ENCODE measurements at places on chromosomes 2 and 18.

DNA sequence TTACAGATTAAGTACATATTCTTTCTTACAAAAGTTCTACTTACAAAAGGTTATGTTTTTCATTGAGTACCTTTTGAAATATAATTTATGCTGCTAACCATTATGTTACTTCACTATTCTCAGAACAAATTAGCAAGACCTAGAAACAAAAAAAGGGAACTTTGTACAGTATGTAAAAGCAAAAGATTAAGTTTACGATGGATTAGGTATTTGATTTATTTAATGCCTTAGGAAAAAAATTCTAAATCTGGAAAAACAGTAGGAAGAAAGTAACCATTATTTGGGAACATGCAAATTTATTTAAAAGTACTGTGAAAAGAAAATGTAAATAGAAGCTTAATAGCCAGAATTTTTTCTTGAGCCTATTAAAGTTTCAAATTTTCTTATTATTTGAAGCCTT is 144.6 kb downstream of the AGPS start:
- no peak for DNase-seq

- DNase-seq = no peak
Measured at GRCh38 chr2:6290217-6291015, 575.3 kb downstream of the CMPK2 start.

DNA sequence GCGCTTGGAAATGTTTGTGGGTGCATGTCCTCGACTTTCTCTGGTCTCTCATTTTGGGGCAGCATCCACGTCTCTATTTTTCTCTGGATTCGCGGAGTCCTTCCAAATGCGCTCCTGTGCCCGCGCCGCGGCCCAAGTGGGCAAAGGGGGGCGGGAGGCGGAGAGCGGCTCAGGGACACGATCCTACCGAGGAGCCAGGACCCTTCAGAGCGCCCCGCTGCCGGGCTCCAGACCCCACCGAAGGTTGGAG is 990 bp downstream of the EPAS1 start:
- no peak for DNase-seq

DNA sequence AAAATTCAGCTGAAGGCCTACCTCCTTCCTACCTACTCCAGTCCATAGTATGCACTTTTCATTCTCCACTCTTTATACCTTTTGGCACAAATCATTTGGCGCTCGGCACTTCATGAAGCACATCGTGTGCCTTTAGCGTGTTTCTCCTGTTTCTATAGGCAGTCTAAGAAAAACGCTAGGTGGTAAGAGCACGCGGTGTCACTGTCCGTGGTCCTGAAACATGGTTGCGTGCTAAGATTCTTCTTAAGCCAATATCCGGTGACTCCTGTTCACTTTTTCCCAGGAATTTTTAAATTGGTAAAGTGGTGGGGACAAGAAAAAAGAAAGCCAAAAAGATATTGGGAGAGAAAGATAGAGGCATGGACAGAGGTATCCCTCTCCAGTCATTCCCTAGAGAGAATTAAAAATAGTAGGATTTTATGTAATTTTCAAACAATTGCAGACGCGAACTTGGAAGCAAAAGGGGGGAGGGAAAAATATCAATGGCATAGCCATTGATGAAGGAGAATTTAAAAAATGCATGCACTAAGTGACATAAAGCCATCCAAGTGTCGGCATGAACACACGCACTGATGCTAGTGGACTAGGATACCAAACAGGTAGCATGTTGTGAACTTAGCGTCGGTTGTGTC is 1.4 kb upstream of the CTNNA2 start:
- DNase-seq = no peak

- DNase-seq = no peak
Measured at GRCh38 chr18:47899107-47899840, 31.2 kb downstream of the SMAD2 start.

GRCh38 chr2:119731983-119732382 is 27.7 kb upstream of the PTPN4 start:
- no peak for DNase-seq

- DNase-seq = no peak
Measured at GRCh38 chr18:8549254-8549757, 59.9 kb upstream of the RAB12 start.

GRCh38 chr2:160091381-160091780 is 29.0 kb upstream of the PLA2R1 start:
- DNase-seq = no peak

DNA sequence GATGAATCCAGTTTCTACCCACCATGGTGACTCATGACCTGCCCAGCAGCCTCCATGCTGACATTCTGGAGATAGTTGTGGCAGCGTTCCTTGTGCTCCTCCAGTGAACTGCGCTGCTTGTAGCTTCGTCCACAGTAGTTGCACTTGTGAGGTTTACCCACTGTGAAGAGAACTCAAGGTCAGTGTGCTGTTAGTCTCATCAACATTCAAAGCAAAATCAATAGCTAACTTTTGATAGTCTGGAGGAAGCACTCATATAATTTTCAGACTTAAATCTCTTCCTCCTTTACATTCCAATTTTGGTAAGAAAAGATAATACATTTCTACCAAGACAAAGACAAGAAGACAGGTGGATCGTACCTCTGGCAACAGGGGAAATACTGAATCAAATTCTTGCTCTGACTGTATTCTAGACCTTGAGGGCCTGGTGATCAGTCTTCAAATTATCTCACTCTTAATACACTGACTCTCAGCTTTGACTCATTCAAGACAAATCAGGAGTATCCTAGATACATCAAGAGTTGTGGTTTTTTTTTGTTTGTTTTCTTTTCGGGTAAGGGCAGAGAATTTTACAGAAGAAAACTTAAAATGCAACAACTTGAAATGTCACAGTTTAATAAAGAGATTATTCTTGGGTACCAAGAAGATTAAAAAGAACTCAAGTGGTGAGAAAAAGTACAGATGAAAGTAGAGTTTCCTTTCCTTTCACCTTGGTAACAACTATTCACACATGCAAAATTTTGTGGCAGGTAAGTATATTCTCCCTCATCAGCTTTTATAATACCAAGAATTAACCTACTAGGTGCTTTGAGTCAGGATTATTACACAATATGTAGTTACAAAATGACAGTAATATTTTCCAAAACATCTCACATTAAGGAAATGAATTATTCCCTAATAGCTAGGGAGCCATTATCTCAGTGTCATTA is 129.2 kb downstream of the IKZF2 start:
- DNase-seq = no peak

GRCh38 chr18:10379522-10379921 is 74.9 kb upstream of the APCDD1 start:
- no peak for DNase-seq

- DNase-seq = no peak
Measured at GRCh38 chr2:17599617-17600016, 59.1 kb downstream of the VSNL1 start.

- no peak for DNase-seq
Measured at GRCh38 chr2:28979041-28979440, 2.1 kb upstream of the TOGARAM2 start.

GRCh38 chr2:648476-649424 is 28.5 kb downstream of the TMEM18 start:
- DNase-seq = no peak

GRCh38 chr2:3034856-3035255 is 342.8 kb downstream of the EIPR1 start:
- no peak for DNase-seq

- no peak for DNase-seq
Measured at GRCh38 chr2:179595284-179595683, 266.1 kb downstream of the ZNF385B start.

DNA sequence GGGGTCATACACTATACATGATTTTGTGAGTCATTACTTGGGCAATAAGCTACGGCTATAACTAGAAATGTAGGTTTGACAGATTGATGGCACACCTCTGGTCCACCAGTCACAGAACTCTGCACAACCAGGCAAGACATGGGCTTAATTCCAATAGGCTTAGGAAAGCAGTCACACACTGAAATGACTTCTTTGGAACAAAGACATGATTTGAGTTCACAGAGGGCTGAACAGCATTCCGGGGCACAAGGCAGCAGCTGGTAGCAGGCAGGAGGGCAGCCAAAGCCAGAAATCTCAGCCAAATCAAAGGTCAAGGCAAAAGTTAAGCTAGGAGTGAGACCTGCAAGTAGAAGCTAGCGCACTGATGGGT is 27.4 kb downstream of the FABP1 start:
- no peak for DNase-seq

DNA sequence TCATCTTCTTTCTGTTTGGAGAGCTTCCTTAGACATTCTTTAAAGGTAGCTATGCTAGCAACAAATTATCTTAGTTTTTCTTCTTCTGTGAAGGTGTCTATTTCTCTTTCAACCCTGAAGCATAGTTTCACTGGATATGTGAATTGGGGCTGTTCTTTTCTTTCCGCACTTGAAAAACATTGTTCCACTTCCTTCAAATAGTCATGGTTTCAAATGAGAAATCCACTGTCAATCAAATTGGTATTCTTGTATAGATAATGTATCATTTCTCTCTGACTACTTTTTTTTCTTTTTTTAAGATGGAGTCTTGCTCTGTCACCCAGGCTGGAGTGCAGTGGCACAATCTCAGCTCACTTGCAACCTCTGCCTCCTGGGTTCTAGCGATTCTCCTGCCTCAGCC is 254.0 kb downstream of the ANAPC1 start:
- no peak for DNase-seq

DNA sequence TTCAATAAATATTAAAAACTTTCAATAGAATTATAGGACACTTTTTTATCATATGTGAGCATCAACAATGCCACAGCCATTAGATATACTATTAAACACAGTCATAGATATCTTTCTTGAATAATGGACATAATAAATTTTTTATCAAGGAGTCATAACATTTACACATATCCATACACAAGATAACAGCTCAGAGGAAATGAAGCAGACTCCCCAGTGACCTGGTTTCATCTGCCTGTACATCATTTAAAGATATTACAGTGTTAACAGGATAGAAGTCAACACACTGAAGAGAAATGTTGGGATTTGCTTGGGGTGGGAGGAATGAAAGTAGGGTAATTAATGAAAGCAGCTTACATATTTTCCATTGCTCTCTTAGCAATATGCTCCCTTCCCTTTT is 5.1 kb downstream of the SCG2 start:
- no peak for DNase-seq

DNA sequence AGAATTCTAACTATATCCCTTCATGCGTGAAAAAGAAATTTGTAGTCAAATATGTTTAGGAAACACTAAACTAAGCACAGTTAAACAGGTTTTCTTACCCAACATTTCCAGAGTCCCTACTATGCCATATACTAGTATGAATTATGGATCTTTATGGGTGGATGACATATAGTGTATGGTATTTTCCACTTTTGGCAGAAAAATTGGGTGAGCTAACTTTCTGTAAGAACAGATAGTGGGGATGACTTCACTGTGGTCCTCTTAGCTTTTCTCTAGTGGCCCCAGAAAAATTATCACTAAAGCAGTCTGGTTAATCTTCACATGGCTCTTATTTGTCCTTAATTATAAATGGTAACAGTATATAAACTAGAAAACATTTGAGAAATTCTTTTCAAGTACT is 240.0 kb upstream of the GULP1 start:
- no peak for DNase-seq

GRCh38 chr18:48687346-48688042 is 148.7 kb downstream of the CTIF start:
- no peak for DNase-seq

GRCh38 chr2:2880938-2881337 is 496.7 kb downstream of the EIPR1 start:
- DNase-seq = no peak

DNA sequence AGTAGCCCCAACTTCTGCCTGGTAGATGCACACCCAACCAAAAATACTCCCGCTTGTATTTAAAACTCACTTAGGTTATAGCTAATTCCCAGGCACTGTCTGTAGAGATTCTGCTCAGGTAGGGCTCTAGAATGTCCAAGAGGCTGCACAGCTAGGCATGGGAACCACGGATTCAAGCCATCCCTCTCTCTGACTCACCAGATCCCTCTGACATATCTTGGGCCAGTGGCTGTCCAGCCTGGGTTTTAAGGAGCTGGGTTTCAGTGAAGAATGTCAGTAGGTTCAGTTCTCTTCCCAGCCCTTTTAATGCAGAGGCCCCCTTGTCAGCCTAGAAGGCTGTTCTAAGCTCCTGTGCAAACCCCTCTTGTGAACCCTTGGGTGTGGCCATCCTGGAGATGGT is 15.9 kb upstream of the IL1R1 start:
- no peak for DNase-seq

DNA sequence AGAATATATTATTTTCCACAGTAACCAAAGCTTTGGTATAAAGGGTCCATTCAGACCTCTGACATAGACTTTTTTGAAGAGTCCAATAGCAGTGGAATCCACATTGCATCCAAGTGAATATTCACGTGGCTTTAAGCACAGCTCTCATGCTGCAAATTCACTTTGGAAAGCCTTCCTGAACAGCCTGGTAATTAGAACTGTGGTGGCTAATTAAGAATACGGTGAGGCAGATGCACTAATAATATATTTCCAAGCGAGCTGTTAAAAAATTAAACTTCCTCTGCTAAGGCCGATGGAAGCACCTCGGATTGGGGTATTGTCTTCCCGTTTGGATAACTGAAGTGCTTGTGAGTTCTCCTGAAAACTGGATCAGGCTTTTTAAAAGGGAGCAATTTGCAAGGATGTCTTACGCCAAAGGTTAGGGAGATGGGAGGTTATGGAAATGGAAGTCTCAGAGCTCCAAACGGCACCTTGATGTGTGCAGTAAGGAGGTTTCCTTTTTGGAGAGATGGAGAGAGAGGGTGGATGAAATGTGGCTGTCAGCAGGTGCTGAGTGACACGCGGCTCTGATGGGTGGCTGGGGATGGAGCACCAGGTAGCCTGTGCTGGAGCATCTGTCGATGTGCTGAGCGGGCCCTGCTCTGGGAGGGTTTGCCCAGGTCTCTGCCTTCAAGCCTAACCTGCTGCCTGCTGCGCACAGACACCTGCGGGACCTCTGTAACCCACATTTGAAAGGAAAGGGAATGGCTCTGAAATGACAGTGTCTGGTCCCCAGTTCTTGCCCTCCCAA is 37.5 kb downstream of the CABLES1 start:
- DNase-seq = no peak

DNA sequence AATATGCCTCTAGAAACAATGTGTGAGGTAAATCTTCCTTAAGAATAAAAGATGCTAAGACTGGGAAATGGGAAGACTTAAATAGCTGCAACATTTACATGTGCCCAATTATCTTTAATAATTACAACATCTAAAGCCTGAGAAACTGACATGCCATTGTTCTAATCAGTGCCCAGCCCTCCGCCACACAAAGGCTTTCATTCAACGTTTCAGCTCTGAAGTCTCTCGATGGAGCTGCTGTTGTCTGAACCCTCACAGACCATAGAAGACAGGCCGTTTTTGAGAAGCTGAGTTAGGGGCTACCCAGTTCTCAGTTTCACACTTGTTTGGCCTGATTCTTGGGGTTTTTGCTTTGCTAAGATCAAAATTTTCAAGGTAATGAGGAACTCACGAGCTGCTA is 315.4 kb upstream of the CHST9 start:
- DNase-seq = no peak

- no peak for DNase-seq
Measured at GRCh38 chr2:72011370-72011689, 136.3 kb downstream of the CYP26B1 start.

Measured in germinal center (tissue), 1 donor.